ENCODE measurements at places on chromosomes 1 and 21.

DNA sequence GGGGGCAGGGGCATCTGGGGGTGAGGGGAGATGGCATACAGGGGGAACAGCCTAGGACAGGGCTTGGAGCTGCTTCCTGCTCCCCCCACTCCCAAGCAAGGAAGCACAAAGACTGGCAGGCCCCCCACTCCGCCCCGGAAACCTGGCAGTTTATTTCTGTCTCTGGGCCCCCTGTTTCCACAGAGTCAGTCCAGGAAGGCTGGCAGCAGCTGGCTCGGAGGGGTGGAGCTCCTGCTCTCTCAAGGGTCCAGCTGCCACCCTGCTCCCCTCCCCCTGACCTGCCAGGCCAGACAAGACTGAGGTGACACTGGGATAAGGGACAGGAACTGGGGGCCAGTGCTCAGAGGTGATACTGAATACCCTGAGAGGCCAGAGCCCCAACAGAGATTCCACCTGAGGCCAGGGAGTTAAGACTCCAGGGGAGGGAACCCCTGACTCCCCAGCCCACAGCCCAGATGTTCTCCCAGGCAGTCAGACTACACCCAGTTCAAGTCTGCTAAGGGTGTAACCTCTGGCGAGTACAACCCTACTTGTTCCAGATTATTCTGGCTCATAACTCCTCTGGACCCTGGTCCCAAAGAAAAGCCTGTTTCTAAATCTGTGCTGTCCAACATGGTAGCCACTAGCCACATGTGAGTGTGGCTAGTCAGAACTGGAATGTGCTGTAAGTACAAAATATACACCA, 26.3 kb downstream of the AHDC1 start:
- no peak for DNase-seq

DNA sequence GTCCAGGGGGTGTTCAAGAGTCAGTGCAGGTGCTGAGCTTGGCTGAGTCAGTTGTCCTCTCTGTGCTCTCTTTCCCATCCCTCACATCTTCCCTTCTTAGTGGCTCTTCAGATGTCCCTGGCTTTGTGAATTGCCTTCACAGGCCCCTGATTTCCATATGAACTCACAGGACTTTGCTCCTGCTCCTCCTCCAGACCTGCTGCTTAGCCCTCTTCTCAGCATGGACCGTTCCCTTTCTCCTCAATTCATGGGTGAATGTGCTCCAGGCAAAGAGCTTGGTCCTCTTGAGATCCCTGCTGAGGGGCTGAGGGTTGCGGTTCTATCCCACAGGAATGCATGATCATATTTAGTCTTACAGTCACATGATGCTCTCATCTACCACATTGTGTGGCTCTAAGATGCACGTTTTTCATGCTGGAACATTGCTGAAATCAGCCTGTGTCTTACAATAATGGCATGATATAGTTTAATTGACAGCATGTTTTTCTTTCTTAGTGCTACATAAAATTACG, 30.5 kb downstream of the CACNA1E start:
- DNase-seq = no peak

DNA sequence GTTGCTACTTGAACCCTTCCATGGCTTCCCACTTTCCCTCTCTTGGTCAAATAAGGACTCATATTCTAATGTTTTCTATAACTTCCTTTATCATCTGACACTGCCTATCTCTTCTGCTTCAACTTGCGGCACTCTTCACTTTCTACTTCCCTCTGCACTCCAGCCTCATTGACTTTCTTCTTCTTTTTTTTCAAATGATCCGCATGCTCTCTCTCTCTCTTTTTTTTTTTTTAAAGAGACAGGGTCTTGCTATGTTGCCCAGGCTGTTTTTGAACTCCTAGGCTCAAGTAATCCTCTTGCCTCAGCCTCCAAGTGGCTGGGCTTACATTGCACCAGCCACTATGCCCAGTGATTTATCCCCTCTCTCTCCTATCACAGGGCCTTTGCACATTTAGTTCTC, 7.3 kb upstream of the IL10 start:
- DNase-seq = no peak

- DNase-seq = no peak
Observed at GRCh38 chr1:210347112-210347511, 18.4 kb downstream of the HHAT start.

DNA sequence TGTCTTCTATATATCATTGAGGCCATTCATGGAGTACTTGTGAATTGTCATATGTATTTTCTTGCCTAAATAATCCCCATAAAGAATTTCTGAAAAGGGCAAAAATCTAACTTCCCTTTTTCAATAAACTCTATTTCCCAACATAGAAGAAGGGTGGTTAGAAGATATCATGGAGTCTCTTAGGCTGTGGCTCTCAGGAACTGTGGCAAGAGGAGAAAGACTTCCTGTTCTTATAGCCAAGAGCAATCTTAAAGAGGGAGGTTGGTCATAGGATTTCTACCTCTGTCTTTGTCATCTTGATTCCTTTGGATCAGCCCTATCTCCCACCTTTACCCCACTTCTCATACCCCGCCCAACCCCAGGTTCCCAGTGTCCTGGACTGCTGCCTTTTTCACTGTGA, 175.8 kb downstream of the TYW3 start:
- DNase-seq = no peak

GRCh38 chr1:210313921-210314320, 14.8 kb upstream of the HHAT start:
- DNase-seq = no peak

GRCh38 chr21:38267991-38268863, 11.4 kb downstream of the KCNJ15 start:
- no peak for DNase-seq

DNA sequence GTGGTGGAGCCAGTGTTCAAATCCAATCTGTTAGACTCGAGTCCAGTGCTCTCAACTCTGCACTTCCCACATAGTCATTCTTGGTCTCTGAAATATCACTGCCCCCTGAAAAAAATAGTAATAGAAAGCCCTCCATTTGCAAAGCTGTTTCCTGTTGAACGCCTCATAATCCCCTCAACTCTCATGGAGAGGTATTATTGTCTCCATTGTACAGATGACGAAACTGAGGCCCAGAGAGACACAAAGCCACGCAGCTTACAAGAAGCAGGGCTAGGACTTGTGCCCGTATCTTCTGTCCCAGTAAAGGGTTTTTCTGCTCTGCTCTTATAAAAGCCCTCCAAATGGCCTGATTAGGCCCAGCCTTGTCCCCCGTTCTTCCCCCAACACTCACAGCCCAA, 6.2 kb upstream of the ARHGEF19 start:
- no peak for DNase-seq

DNA sequence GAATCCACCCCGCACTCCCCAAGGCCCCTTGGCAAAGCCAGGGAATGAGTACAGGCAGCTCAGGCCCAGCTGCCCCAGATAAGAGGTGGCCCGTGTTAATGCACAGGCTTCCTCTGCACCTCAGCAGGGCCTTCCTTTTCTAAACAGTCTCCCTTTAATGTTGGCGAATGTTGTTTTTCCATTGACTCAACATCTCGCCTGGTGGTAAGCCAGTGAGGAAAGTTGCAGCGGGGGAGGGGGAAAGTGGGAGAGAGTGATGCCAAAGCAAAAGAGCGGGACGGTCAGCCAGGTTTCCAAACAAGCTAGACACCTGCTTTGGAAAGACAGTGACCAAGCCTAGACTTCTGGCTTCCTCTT, 10.3 kb upstream of the PROX1 start:
- DNase-seq = no peak

DNA sequence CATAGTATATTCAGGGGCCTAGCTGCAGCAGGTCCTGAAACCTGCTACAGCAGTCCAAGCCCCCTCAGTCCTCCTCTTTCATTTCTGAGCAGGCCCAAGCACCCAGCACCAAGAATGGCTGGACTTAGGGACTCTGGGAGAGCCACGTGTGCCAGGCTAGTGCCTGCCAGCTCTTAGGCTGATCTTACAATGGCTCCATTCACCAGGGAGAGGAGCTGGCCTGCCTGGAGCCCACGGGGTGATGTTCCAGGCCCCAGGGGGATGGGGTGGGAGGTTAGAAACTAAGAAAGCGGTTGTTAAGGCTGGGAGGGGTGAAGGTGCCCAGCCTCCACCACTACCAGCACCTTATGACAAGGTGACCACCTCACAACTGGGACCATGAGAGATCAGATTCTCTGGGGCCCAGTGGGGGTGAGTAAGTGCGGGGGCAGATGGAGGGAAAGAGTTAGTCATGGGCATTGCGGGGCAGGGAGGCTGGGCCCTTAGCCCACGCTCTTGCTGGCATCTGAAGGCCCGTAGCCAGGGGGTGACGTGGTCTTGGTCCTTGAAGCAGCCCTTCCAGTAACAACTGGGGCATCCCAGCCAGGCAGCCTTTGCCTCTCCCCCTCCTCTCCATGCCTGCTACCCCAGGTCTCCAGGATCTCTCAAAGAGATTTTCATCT, 30.3 kb upstream of the CLIC4 start:
- no peak for DNase-seq

DNA sequence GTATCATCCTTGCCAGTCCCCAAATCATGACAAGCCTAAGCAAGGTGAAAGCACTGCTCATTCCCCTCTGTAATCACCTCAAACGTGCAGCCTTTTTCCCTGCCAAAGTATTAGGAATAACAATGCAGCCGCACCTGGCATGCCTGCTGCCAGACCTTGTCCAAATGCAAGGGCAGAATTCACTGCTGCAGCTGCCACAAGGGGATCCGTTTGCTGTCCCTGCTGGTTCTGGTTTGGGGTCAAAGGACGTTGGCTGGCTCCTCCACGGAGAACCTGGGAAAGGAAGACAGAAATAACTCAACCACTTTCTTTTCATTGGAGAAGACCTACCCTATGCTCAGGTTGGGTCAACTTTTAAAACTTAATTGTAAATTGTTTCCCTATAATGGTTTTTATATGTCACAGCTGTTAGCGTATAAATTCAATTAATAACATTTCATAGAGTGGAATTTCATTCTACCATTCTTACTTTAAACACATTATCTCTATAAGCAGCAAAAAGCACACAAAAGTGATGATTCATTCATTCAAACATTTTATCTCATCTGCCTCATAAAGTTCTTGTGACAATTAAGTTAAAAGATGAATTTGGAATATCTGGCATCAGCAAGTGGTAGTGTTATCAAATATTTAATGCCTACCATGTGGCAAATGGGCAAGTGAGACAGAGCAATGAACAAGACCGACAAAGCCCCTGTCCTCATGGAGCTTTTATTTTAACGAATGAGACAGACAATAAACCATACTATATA, 59.8 kb upstream of the SDC3 start:
- no peak for DNase-seq

- no peak for DNase-seq
Observed at GRCh38 chr1:71796006-71796405, 486.3 kb downstream of the NEGR1 start.

GRCh38 chr1:19465650-19466049, 19.7 kb downstream of the CAPZB start:
- no peak for DNase-seq

- DNase-seq = no peak
Observed at GRCh38 chr1:241706967-241707366, 54.9 kb downstream of the WDR64 start.

- DNase-seq = no peak
Observed at GRCh38 chr1:209772126-209772525, 12.2 kb downstream of the C1orf74 start.

DNA sequence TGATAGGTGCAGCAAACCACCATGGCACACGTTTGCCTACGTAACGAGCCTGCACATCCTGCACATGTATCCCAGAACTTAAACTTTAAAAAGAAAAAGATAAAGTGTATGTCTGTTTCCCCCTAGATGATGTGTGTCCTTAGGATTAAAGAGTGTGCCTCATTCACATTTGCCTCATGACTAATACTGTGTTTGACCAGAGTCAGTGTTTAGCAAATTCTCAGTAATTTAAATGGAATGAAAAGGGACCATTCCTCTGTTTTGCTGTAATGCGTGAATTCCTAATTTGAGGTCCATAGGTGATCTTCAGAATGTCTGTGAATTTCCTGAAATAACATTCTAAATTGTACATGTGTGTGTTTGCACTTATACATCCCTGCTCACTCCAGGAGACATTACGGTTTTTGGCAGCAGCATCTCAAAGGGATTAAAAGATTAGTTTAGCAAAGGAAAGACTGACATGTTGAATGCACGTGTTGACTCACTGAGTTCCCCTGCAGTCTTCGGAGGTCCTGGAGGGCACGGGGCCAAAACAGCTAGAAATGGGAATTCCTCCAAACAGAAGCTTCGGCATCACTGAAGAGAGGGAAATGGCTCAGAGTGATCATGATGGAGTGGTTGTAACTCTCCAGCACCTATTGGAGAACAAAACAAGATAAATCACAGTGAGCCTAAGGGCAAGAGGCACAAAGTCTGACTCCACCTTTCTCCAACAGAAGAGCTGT, 19.1 kb upstream of the SLC35F3 start:
- no peak for DNase-seq

DNA sequence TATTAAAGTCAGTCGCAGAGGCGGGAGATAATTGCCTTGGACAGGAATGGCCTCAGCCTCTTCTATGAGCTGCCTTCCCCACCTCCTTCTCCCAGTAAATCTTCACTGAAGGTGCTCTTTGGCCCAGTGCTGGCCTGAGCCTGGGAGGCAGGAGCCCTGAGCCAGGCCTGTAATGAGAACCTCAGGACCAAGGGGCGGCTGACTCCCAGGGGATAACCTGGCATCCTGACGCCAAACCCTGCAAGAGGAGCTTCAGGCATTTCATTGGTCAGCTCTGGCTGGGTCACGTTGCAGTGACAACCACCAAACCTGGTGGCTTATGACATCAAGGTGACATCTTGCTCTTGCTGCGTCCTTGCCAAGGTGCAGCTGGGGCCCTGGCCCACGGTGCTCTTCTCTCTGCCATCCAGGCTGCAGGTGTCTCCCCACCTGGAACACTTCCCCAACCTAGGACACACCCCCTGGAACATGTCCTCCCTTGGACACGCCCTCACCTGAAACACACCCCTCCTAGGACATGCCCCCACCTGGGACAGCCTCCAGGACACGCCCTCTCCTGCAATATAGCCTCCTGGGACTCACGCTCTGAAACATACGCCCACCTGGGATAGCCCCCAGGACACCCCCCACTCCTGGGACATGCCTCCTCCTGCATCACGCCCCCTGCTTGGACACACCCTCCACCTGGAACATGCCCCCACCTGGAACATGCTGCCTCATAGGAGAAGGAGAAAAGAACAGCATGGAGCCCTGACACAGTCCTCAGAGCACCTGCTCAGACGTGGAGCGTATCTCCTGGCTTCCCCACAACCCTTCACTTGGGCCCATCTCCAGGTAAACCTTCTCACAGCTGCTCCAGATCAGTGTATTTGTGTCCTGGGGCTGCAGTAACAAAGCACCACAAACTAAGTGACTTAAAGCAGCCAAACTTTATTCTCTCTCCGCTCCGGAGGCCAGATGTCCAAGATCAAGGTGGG, 333.6 kb downstream of the NPHP4 start:
- no peak for DNase-seq

DNA sequence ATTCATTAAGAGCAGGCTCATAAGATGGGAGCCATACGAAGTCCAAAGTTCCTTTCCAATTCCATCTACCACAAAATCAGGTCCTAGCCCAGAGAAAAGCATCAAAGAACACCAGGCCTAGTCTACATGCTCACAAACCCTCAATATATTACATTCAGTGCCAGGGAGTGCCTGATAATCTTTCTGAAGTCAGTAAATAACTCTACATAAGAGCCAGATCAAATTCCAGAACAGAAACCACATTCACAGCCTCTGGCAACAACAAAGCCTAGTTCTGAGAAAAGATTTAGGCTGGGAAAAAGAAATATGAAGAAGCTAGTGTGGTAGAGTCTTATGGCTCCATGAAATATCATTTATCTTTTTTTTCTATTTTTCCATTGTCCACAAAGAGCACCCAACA, 40.5 kb upstream of the RBBP5 start:
- no peak for DNase-seq

GRCh38 chr1:31910933-31911332, 27.2 kb downstream of the PTP4A2 start:
- no peak for DNase-seq

- no peak for DNase-seq
Observed at GRCh38 chr1:181592255-181592859, 109.0 kb downstream of the CACNA1E start.

Measured in effector CD4-positive, alpha-beta T cell (primary cell).